DND-41 (cell line): ENCODE measurements at places on chromosomes 1 and 21.

GRCh38 chr21:46126309-46127238, 28.7 kb downstream of the COL6A2 start:
- no peak for DNase-seq

DNA sequence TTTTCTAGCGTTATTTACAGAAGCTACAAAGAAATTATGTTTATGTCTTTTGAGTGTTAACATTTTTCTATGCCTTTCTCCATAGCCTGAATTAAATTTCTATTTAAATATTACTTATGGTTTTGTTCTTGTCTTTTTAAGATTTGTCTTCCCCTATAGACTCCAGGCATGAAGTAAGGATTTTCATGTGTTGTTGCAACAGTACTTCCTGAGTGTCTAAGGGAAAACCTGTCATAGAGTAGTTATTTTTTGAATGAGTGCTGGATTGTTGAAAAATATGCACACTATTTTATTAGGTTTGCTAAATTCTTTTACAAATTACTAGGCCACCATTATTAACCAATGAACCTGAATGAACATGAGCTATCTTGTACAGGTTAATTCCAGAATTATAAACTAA, 27.1 kb downstream of the SAMSN1 start:
- no peak for DNase-seq

DNA sequence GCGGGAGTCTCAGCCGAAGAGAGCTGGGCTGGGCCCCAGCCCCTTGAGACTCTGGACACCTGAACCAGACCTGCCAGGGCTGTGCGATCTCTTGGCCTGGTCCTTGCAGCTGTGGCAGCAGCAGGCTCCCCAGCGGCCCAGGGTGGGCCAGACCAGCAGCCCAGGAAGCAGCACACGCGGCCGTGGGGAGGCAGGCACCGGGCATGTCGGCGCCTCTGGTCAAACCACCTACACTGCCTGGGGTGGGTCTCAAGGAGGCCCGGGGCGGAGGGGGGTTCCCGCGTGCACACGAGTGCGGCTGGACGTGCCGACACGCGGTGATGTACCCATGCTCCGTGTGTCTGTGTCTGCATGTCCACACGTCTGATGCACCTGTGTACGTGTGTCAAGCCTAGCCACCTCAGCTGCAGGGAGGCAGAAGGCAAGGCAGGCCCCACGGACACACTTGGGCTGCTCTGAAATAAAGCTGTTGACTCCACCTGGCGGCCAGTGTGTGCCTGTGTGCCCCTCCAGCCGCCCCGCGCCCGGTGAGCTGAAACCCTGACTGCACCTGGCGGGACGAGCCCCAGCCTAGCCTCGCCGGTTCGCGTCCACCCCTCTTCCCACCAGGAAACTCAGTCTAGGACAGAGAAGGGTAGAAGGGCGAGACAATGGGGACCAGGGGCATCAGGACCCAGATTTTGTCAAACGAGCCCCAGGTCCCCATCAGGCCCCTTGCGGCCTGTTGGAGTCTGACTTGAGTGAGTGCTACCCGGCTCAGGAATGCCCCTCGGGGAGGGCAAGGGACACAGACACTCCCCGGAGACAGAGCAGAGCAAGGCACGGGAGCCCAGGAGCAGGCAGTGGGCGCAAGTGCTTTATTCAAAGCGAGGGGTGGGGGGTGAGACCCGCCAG, 11.6 kb downstream of the SCNN1D start:
- peak; percentile 47 for DNase-seq

- no peak for DNase-seq
Observed at GRCh38 chr21:35609263-35609662, 451.1 kb downstream of the SETD4 start.

GRCh38 chr1:45437323-45437722, 53.6 kb downstream of the TESK2 start:
- DNase-seq: no peak

DNA sequence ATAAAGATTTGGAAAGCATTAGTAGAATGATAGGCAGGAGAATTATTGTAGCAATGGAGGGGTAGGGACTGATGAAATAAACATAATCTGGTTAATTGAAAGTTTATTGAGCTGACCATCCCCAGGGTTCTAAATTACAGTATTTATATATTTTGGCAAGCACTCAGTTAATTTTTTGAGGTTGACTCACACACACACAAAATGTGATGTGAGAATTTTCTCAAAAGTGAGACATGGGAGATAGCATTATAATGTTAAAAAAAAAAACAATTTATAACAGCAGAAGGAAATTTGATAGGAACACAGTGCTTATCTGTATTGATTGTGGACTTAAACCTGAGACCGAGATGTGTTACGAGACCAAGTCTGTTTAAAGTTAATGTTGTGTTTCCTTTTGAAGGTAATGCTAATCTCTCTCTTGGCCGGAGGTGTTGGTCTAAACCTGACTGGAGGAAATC, 24.6 kb downstream of the TRIM45 start:
- DNase-seq: no peak

DNA sequence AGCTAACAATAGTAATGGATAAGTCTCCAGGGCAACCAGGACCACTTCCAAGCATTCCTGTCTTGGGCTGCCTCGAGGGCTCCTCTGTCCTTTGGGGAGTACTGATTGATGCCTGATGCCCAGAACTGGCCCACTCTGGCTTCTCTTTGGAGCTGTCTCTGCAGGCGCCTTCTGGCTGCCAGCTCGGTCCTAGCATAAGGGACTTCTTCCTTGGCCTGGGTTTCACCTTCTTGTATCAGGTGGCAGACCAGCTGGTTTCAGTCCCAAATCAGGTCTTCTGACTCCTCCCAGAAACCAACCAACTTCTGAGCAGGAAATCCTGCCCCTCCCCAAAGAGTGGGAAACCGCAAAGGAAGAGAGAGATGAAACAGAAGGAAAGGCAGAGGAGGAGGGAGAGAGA, 10.6 kb downstream of the G0S2 start:
- peak; percentile 76 for DNase-seq

DNA sequence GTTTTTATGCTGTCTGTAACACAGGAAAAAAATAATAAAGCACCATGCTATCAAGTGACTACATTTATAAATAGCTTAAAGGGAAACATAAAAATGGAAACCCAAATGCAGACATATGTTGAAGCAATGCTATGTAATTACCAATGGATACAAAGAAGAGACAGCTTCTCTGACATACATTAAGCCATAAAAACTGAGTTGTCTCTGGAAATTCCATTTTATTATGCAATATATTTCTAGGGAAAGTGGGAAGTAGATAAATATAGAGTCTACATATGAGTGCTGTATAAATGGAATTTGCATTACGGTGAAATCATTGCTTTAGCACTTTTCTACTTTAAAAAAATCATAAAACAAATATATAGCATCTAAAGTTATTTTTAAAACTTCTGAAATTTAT, 135.2 kb upstream of the COL11A1 start:
- no peak for DNase-seq

GRCh38 chr1:202588503-202589189, 121.6 kb downstream of the SYT2 start:
- no peak for DNase-seq

- DNase-seq: no peak
Observed at GRCh38 chr1:147729315-147729714, 31.1 kb downstream of the GJA5 start.

- peak; percentile 85 for DNase-seq
Observed at GRCh38 chr1:235207209-235207565, 46.1 kb upstream of the RBM34 start.

DNA sequence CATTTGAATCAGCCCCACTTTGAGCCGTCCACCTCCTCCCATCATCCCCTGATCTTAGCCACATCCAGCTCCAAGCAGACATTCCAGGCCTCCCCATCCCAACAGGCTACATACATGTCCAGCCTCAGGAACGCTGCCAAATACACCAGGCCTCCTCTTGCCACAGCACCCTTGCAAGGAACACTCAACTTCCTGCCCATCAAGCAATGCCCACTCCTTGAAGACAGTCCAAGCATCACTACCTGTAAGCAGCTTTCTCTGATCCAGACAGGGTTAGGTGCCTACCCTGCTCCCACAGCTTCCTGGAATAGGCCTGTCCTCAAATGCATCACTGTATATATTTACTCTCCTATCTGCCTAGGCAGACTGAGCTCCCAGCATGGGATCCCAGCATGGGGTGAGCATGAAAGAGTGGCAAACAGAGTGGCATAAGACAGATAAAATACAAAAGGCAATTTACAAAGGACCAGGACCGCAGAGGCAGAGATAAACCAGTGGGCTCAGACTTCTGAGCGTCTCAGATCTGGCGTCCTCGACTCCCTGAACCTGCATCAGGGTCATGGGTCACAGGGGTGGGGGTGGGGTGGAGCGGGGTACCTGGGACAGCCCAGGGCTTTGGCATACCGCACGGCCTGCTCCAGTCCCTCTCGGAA, 816 bp downstream of the HYI start:
- DNase-seq: peak; percentile 22

GRCh38 chr1:181149326-181150125, 61.0 kb downstream of the IER5 start:
- DNase-seq: peak; percentile 95

GRCh38 chr1:180062452-180062971, 92.2 kb upstream of the QSOX1 start:
- no peak for DNase-seq

DNA sequence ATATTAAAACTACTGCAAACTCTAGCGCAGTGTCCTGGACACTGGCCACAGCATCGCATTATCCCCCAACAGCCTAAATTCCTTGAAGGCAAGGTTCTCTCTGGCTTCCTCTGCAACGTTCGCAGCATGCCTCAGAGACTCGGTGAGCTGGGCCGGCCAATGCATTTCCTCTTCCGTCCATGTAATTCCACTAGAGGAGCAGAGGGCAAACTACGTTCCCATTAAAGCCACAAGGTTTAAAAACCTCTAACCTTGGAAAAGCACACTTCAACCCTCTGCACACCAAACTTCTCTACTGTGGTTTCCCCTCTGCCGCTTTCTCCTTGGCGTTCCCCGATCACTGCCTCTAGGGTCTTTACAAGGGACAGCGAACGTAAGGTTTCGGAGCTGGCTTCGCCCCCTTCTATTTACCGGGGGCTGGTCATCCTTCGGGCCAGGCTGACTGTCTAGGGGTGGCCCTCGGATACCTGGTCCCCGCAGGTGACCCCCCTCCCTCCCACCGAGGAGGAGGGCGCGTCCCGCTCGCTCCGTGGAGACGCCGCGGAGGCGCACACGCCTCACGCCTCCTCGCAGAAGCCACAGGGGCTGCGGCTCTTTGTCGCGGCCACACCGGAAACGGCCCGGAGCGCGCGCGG, 456 bp upstream of the SMYD2 start:
- DNase-seq: no peak

DNA sequence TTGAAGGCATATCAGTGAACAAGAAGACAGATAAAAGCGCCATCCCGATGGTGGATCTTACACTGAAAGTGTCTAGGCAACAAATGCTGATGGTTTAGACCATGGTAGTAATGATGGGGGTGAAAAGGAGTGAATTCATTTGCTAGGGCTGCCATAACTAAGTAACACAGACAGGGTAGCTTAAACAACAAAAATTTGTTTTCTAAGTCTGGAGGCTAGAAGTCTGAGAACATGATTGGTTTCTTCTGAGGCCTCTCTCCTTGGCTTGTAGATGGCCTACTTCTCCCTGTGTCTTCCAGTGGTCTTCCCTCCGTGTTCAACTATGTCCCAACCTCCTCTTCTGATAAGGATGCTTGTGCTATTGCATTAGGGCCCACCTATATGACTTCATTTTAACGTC, 13.4 kb upstream of the RAB3B start:
- no peak for DNase-seq

DNA sequence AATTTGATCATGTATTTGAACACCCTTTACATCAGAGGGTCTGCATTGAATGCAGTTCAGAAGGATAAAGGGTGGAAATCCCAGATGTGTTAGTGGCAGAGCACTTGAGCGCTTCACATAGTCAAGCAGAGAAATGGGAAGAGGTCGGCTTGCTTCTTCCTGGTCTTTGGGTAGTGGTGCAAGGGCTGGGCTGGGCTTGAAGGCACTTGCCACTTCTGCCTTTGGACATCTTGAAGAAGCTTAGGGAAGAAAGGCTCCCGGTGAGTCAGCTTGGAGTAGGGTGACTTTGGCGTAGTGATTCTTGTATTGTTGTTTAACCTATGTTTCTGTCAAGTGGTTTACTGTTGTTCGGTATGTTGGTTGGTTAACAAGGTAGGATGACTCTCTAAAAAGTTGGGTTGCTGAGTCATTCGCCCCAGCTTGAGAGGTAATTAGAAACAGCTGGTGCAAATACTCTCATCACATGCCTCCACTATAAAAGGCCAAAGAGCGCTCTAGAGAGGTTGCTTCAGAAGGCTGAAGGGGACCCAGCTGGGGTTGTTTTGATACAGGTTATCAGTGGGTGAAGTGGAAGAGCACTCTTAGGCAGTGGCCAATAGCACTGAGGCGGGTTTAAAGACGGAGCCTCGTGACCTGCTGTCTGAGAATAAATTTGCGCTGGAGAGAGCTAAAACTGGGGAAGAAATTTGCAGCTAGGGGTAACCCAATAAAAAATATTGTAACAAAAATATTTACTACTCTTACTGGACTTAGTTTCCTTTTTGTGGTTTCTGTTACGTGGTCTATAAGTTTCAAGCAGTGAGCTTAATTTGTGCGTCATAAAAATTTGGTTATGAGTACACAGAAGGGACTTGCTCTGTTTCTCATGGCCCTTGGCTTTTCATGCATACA, 1.4 kb downstream of the BACH1 start:
- DNase-seq: peak; percentile 41

DNA sequence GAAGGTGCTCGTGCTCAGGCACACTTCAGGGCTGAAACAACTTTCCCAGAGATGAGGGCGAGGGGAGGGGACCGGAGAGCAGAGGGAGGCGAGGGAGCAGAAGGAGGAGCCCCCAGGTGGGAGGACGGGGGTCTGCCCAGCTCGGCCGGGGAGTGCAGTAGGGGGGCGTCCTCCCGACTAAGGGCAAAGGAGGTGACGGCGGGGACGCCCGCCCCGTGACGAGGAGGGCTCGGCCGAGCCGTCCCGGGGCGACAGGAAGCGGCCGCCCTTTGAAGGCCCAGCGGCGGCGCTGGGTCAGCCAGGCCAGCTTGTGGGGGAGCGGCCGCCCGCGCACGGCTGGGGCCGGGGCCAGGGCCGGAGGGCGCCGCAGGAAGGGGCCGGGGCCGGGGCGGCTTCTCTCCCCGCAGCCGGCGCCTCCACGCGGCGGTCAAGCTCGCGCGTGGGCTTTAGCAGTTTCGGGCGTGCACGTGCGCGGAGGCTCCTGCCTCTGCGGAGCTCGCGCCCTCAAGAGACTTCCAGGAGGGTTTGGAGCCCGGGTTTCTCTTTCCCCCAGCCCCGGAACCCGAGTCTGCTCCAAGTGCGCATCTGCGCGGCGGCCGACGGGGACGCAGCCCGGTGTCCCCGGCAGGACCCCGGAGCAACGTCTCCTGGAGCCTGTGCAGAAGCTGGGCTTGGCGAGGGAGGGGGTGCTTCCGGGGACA, 100.8 kb upstream of the SLC45A1 start:
- no peak for DNase-seq

DNA sequence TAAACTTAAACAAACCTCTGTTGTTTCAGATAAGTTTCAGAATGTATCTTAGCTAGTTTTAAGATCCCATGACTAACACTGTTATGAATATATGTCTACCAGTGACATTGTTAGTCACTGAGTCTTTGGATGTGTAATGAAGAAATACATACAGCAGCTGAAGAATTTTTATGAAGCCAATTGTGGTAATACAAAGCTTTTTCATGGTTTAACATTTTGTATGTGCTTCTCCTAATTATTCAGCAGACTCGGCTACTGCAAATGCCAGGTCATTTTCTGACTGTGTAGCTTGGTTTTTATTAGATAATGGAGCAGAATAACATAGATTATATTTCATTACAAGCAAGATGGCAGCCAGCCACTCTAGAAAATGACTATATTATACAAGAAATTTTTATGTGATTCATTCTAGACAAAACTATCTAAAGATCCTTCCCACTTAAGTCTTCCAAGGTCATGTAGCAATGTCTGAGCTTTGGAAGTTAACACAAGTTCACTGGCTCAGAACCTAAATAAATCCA, 147.8 kb downstream of the TNFSF18 start:
- DNase-seq: no peak
